NCI-H187 (cell line): ENCODE measurements at places on chromosomes 11 and 22.

GRCh38 chr11:36131721-36132397, 157.4 kb downstream of the COMMD9 start:
- DNase-seq: no peak

- no peak for DNase-seq
These were observed 3.3 kb upstream of the DGCR8 start for GRCh38 chr22:20076627-20077172.

GRCh38 chr11:20931029-20931428, 261.6 kb downstream of the NELL1 start:
- DNase-seq: no peak

GRCh38 chr11:1653541-1654387, 24.2 kb downstream of the KRTAP5-5 start:
- DNase-seq: no peak

DNA sequence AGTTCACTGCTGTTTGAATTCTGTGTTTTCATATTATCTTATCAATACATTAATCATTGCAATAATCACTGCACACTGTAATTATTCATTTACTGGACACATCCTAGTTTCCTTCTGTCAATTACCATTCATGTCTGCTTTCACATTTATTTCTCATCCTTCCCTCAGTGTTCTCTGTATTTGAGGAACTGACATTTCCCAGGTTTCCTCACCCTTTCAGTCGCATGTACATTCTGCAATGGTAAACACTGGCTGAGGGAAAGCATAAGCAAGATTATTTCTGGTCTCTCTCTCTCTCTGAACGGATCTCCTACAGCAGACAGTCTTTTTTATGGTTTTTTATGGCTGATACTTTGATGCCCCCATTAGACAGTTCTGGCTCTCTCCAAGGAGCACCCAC, 4.2 kb upstream of the HBD start:
- no peak for DNase-seq

DNA sequence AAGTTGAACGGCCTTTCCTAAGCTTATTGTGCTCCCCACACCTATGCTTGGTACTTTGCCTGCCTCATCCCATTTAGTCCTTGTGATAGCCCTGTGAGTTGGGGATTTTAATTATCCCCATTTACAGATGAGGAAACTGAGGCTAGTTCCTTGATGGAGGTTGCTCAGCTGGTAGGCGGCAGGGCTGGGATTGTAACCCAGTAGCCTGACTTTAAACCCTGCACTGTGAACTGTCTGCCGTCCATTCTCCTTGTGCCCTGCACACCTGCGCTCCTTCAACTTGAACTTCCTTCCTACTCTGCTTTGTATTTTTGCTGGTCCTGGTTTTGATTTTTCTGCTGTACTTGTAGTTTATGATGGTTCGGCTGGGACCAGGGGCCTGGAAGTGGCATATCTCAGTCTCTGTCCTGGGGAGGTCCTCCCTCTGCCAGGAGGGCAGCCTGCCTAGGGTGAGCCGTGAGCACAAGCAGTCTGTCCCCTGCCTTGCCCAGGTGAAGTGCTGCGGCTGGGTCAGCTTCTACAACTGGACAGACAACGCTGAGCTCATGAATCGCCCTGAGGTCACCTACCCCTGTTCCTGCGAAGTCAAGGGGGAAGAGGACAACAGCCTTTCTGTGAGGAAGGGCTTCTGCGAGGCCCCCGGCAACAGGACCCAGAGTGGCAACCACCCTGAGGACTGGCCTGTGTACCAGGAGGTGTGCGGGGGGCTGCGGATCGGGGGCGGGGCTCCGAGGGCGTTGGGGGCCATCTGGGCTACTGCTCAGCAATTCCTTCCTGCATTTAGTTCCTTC, 52.4 kb downstream of the CD82 start:
- DNase-seq: no peak

- DNase-seq: no peak
These were observed 5.1 kb upstream of the CDKN1C start for GRCh38 chr11:2890466-2891294.

- DNase-seq: no peak
These were observed 85.5 kb downstream of the ENTHD1 start for GRCh38 chr22:39808081-39808480.

DNA sequence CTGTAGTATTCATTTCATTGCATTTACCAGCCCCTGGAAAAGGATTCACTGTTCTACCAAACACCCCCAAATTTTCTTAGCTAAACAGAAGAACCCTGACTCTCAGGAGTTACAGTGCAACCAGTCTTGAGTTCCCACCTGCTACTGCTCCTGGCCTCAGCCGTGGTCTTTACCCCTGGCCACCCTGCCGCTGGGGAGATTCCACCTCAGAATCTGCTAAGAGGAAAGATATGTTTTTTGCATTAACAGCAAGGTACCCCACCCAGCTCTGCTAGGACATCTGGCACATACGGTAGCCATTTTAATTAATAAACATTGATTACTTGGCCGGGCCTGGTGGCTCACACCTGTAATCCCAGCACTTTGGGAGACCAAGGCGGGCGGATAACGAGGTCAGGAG, 9.0 kb downstream of the JAML start:
- no peak for DNase-seq

DNA sequence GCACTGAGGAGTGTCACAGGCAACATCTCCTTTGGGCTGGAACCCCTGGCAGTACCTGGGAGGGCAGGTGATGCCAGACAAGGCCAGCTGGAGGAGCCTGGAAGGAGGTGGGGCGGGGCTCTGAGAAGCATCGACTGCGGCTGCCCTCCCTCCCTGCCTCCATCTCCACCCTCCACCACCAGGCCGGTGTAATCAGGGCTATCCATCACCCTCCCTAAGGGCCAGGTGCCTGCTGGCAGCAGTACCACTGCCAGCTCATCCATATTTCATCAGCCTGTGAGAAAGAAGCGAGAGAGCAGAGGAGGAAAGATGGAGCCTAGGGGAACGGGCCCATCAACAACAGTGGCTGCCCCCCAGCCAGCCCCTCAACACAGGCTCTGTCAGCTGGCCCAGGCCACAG, 51.4 kb upstream of the RASD2 start:
- peak; percentile 87 for DNase-seq

DNA sequence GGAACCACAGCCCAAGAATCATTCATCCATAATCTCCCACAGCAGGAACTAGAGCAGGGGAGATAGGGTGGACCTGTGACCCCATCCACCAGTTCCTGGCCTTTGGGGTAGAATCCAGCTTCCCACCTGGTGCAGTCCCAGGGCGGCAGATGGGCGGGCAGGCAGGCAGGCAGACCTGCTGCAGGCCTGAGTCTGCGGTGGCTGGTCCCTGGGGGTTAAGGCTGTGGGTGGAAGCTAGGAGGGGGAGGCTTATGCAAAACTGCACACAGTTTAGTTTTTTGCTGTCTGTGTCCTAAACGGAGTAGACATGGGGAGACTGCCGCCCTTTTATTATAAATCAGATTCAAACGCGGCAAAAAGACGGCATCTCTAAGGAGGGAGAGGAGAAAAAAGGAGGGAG, 4.5 kb upstream of the NEFH start:
- no peak for DNase-seq

- DNase-seq: no peak
These were observed 8.4 kb downstream of the P2RY2 start for GRCh38 chr11:73226297-73227006.

GRCh38 chr11:101618709-101619108, 34.9 kb upstream of the TRPC6 start:
- no peak for DNase-seq

DNA sequence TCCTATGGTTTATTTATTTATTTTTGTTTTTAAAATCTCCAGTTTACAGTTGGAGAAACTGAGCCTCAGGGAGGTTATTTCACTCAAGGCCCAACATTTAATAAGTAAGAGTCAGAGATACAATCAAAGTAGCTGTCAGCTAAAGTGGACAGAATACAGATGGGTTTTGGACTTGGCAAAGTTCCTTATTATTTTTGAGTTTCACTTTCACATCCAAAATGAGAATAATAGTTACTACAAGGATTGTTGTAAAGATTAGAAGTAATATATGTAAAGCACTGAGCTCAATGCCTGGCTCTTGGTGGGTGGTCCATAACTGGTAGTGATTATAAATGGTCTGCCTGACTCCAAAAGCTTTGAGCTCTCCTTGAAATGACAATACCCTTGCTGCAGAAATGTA, 87.5 kb upstream of the SESN3 start:
- no peak for DNase-seq

DNA sequence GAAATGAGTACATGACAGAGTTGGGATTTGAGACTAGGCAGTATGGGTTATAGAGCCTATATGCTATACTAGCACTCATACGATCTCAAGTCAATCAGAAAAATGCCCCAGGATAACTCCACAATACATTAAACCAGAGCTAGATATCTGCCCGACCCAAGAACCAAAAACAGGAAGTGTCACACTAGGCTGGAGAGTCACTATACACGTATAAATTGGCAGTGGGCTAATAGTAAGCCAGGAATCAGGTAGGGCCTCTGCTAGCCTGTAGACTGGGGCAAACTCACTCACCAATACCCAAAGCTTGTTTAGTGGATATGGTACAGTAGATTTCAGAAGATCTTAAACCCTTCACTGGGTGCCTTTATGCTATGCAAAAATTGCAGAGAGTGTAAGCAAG, 16.2 kb upstream of the EIF4G2 start:
- DNase-seq: no peak
